ENCODE measurements at places on chromosomes 4 and X.

- no peak for DNase-seq
These were observed 126.1 kb downstream of the PTTG2 start for GRCh38 chr4:38086151-38086848.

DNA sequence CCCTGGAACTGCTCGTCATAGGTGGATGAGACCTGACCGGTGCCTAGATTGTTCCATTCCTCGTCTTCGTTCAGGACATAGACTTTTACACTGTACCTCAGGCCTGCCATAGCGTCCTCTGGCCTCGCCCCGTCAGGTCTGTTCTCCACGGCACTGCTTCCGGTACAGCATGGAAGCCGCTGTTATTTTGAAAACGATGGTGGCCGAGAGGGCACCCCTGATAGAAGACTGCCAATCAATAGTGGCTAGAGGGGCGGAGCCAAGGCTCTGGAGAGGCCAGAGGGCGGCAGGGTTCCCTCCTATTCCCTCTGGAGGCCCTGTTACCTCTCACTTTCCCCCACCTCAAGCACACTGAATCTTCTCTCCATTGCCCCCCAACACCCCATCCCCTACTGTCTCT lies at the start of gene PPP4R3C:
Gene PPP4R3C, minus strand, starts transcription at position 155 of the 400 bp plus-strand sequence. Its CDS starts 45 bp downstream, at position 110.
- no peak for DNase-seq

GRCh38 chr4:64738240-64738639 lies 329.0 kb upstream of the TECRL start:
- DNase-seq: no peak

DNA sequence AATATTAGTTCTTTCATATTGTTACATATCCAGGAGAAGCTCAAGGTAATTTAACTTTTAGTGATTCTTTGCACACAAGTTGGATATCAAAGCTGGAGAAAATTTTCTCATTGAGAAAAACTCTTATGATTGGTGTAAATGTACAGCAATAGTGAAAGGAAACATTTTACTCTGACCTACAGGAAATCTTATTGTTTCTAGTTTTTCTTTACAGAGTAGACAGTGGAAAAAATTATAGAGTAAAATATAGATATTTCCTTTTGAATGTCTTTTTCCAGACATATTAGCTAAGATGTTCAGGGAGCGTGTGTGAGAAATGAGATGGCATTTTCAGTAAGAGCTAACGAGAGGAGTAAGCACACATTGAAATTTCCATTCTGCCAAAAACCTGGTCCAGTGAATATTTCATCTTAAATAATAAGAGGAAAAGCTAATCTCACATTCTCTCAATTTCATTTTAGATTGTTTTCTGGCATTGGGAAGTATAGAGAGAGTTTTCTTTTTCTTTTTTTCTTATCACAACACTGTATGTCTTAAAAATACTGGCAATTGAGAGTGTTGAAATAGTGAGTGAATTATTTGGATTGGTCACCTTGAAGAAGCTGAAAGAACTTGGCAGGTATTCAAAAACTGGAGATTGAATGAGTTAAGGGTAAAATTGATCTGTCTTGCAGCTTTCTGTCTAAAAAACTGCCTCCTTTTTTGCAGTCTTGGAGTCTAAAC lies 15.6 kb upstream of the ATP8A1 start:
- no peak for DNase-seq

DNA sequence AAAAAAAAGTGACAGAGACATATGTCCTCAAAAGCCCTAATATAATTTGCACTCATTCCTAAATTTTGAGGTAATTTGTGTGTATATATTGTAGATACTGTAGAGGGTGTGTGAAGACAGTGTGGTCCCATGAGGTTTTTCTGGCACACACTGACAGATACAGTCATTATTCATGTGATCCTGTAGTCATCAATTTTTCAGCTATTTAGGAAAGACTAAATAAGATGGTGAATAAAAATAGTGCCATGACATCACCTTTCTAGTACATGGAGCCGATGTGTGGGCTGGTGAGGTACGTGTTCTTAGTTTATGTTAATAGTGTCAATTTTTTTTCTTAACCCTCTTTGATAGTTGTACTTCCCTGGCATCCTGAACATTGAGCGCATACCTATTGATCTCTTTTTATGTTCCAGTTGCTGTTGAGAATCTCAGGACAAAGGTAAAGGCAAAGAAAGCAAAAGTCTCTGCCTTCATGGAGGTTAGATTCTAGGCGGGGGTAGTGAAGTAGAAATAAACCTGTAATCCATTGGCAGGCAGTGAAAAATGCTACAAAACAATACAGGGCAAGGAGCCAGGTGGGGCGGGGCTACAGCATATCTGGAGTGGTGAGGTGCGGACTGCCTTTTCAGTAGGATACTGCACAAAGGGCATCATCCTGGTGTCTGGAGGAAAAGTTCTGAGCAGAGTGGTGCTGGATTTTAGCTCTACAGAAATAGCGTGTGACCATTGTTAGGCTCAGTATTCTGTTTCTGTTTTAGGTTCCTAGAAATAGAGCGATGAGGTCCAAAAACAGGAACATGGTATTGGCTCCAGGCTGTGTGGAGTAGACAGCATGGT lies 93.8 kb downstream of the ARHGAP10 start:
- no peak for DNase-seq

GRCh38 chrX:769796-770195 lies 139.2 kb downstream of the SHOX start:
- DNase-seq: no peak

- no peak for DNase-seq
These were observed 77.6 kb downstream of the RASL11B start for GRCh38 chr4:52939739-52940138.

- DNase-seq: no peak
These were observed 36.0 kb upstream of the SPANXC start for GRCh38 chrX:141278306-141278705.

GRCh38 chr4:168825975-168826374 lies 184.1 kb downstream of the CBR4 start:
- DNase-seq: no peak

GRCh38 chrX:19949340-19949739 lies 41.5 kb downstream of the BCLAF3 start:
- no peak for DNase-seq
